Stimulated activated CD4-positive, alpha-beta T cell treated with anti-CD3 and anti-CD28 coated beads, TNF-alpha, amount 100 ng/mL, for 4 hours (primary cell): ENCODE measurements at places on chromosomes 2 and 18.

GRCh38 chr18:50644146-50644545, 84.3 kb downstream of the MAPK4 start:
- DNase-seq: no peak

GRCh38 chr18:76274468-76275289, 220.4 kb downstream of the ZNF516 start:
- DNase-seq: no peak

GRCh38 chr18:31206787-31207381, 44.2 kb upstream of the DSC1 start:
- no peak for DNase-seq

DNA sequence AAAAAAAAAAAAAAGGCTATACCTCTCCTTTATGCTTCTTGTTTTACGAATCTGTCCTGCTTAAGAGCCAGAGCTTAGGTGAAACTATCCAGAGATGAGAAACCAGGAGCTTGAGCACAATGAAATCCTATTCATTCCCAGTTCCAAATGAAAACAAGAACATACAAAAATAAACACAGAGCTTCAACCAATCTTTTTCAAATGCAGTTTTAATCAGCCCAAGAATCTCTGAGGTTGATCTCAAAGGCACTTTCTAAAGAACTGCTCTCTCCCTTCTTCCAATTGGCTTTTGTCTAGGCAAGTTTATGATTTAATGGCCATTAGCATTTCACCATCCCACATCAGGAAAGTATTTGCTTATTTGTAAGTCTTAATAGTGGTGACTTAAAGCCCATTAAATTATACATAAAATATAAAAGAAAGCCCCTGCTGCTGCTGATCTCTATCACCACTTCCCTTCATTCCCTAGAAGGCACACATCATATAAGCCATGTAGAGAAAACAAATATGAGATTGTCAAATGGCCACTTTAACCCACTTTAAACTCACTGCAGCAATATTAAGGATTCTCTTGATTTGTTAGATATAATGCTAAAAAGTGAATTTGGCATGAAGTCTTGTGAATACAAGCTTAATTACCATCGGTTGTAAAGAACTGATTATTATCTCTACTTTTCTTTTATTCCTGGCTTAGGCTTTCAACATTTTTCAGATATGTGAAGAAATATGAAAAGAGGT, 29.3 kb upstream of the SCN9A start:
- DNase-seq: no peak

DNA sequence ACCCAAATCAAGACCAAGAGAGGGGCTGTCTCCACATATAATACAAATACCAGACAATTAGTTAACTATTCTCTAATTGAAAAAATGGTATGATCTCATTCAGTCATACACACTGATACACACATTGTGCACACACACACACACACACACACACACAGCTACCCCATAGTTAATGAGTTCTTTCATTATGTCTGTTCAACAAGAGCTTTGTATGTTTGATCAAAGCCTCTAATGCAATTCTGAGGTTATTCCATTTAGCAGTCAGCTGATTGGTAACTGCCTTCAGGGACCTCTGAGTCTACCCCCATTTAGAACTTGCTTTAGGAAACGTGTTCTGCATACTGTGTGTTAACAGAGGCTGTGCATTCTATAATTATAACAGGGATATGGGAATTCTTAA, 741.4 kb upstream of the LRRTM4 start:
- DNase-seq: no peak

DNA sequence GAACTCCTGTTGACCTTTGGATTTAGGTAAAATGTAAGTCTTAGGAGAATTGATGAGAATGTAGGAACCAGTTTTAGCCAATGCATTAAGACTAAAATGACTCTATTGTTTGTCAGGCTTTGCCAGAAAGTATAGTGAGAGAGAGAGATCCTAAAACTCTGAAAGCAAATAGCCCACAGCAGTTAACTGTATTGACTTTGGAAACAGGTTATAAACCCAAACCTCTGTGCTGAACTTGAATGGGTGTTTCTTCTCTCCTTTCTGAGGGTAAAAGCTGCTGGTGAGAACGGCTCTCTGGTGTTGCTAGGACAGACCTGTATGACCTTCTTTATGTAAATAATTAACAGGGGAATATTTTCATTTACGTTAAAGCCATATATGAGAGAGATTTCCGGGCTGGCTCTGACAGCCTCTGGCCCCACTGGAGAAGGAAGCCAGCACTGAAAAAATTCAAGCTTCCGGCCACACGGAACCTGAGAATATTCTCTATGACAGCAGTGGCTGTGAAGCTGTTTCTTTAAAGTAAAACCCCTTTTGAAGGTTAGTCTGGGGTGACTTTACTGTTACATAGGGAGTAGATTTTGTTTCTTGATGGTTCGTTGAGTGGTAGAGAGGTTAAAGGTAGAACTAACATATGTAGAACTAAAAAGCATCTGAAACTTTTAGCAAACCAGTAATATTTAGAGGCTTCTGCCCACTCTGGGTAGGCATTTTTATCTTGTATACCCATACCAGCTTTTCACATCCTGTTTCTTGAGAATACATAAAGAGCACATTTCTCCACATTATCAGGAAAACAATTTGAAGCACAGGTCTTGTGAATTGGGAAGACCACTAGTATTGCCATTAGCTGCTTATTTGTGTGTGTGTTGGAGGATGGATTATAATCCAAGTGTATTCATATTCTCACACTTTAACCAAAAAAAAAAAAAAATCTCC, 123.8 kb downstream of the SPTBN1 start:
- DNase-seq: no peak

DNA sequence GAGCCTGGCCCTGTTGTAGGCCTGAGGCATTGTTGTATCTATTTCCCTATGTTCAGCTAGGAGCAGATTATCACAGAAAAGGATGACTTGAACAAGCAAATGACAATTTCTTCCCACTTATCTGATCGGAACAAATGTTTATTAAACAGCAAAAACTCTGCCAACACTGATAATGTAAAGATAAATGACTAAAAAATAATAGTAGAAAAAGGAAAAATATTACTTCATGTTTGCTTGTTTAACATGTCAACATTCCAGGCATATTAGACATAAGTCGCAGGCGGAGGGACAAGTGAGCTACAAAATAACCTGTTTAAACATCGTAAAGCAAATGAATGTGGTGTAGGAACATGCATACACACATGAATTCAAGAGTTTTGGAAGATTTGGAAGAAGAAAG, 257.9 kb downstream of the TMX3 start:
- DNase-seq: no peak

DNA sequence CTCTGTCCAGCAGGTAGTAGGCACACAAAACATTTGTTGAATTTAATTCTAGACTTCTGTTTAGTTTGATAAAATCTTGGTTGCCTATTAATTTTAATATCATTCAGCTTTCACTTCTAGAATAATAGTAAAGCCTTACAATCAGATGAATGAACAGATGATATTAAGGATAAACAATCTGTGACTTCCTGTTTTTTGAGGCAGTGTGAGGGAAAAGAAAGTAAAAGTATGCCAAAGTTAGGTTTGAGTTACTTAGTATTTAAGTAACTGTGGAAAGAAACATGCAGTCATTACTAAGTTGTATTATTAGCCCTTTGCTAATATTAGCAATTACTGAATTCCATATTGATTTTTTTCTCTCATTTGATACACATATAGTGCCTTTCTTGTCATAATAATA, 31.5 kb downstream of the EPB41L5 start:
- no peak for DNase-seq

DNA sequence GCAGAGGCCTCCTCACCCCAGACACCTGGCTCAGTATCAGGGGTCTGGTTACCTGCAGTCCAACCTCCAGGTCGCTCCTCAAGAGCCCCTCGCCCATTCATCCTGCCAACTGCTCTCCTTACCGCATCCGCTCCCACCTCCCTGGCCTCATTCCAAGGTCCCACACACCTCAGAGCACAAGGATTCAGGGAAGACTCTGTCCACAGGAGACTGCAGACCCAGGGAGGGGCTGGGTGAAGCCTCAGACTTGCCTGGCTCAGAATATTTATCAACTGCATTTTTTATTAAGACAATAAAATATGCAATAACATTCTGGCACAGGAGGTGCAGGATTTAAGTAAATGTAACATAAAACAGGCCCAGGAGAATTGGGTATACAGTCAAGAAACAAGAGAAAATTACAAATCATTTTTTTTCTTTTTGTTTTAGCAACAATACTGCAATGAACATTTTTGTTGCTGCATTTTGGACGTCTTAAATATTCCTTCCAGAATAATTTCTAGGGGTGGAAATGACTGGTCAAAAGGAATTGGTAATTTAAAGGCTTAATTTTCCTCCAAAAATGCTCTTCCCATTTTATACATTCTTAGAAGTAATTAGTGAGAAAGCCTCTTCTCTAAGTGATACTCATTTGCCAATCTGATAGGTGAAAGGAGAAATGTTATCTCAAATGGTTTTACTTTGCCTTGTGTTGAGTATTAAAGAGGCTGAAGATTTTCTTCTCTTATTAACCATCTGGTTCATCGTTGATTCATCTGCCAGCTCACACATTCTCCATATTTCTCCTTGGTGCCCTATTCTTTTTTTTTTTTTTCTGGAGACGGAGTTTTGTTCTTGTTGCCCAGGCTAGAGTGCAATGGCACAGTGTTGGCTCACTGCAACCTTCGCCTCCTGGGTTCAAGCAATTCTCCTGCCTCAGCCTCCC, 42.5 kb downstream of the TEX44 start:
- no peak for DNase-seq
